ENCODE measurements at places on chromosomes 11 and 22. TPM values are rescaled to one million over a fixed set of nuclear protein-coding genes. Genes with fewer than 3 reads are reported as not detected.

ZFTA gene
- total RNA-seq, result 12.6 TPM

FAT3 gene
- 0.03 TPM for total RNA-seq

DNA sequence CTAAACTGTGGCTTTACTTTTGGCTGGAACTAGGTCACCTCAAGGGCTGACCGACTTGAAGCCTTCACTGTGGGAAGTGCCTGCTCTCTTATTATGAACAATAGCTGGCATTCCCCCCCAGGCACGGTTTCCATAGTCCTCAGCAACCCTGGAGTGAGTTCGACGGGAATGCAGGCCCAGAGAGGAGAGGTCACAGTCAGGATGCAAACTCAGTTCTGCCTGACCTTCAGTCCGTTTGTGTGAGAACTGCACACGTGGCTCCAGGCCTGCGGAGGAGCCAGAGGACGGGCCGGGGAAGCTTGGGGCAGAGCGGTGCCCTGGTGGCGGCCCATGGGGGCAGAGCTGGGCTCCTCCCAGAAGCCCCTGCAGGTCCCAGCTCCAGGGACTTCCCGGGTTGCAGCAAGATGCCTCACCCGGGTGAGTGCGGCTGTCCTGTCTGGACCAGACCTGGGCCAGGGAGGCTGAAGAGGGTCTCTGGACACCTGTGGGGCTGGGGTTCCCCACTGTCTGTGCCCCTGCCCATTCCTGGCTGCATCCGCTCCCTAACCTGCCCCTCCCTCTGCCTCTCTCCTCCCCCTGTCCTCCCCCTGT, 17.2 kb downstream of the SLC25A18 start:
- DNase-seq, result no peak

DNA sequence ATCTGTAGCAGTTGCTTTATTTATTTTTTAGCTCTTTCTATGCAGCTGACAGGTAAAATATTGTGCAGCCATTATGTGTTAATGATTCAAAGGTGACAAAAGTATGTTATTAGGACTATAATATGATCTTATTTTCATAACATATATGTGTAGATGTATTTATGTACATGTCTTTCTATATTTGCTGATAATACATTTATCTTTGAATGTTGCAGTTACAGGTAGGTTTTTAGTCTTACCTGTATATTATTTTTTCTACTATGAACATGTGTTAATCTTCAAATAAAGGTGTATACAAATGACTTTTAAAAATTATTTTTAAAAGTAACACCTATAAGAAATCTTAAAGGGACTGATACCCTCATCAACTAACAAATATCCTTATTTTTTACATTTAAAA, 33.6 kb downstream of the FAR1 start:
- DNase-seq, result no peak

DNA sequence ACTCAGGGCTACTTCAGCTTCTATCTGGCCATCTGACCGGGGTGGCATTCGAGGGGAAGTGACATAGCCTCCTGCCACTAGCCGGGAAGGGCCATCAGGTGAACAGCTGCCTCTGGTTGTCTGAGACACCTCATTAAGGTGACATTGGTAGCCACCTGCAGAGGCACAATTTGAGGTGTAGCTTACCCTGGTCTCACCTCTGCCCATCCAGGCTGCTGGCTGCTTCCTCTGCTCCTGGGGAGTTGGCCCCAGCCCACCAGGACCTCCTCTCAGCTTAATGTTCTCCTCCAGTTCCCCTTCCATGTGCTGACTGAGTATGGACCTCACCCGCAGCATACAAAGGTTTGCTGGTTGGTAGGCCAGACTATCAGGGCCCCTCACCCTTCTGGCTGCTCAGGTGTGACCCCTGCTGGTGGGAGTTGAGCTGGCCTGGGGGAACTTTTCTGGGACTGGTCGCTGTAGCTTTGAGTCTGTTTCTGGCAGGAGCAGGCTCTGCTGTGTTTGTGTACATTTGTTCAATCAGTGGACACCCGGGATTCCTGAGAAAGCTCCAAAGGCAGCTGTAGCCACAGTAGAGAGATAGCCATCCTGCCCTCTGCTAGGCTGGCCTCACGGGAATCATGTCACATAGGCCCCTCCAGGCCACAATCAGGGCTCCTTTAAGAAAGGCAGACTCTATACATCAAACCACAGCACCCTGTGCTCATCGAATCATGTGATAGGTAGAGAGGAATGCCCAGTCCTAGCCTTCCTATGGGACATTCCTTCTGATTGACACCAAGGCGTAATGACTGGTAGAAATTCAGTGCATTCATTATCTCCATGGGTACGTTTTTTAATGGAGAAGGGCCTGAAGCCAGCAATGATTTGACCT, 295.1 kb upstream of the PLET1 start:
- peak; percentile 39 for DNase-seq

GRCh38 chr11:35272391-35272902, 133.5 kb downstream of the CD44 start:
- DNase-seq, result no peak

GRCh38 chr11:129589190-129589860, 213.7 kb downstream of the BARX2 start:
- DNase-seq, result no peak

DNA sequence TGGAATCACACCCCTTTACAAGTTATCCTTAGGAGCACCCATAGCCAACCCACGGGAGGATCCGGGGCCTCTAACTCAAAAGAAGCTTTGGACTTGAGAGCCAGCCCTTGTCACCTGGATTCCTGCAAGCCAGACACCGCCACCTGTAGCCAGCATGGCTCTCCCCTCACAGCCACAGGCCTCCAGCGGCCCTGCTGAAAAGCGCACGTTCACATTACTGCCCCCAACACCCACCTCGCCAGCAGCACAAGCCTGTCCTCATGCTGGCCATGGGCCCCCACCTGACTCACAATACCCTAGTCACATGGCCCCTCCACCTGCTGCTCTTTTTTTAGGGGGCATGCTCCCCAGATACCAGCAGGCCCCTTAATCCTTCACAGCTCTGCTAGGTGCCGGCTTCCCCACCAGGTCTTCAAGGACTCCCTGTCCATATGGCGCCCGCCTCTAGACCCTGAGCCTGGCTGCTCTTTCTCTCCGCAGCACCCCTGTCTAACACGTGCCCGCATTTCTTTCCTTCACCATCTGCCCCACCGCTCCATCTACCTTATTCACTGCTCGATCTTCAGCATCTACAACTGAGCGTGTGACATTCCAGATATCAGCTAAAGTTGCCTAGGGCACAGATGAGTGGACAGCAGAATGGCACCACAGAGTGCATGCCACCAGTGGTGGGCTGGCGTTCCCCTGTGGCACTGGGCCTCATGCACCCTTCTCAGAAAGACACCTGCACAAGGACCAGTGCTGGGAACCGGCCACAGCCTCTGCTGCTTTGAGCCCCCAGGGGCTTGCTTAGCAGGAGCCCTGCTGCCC, 6.6 kb downstream of the CARS1 start:
- no peak for DNase-seq

GRCh38 chr11:64560139-64560771, 30.8 kb upstream of the SLC22A12 start:
- DNase-seq, result no peak

GRCh38 chr11:67612751-67613150, 6.0 kb downstream of the NDUFV1 start:
- DNase-seq, result no peak
